ENCODE measurements at places on chromosomes 2 and 18. TPM values are rescaled to one million over a fixed set of nuclear protein-coding genes. Genes with fewer than 3 reads are reported as not detected.

GRCh38 chr2:124343827-124344498 lies 318.9 kb downstream of the CNTNAP5 start:
- no peaks in the 10 kb centered on the region for H3K36me3 ChIP-seq
- peak overlapping the region; percentile 36 for H3K27ac ChIP-seq
- DNase-seq = no peak
- H3K27me3 ChIP-seq = no peaks in the 10 kb centered on the region

DNA sequence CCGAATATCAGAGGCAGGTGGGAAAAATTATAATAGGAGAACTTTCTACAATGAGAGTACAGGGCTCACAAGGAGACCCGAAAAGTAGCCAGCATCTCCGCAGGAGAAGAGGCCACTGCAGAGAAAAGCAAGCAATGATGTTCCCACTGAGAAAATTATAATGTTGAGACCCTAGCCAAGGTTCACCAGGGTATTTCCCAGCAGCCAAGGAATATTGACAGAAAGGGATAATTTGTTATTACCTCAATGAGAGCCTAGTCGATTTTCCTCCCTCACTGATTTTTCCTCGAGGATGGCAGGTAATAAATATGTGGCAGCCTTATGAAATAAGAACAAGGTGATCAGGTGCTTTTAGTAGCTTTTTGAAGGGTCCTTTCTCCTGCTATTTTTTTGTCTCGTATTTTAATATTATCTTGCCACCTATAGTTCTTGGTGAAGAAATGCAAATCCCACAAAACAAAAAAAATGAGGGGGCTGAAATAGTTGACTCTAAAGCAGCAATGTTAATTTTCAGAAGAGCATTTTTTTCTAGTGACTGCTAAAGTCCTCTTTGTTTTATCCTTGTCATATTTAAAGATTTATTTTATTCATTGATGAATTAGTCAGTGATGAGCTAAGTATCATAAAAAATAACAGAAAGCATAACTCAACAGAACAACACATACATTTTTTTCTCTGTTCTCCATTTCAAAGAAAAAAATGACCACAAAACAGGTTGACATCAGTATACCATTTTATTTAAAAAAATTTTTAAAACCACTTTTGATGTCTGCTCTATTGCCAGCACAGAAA lies 215.4 kb downstream of the KCNE4 start:
- H3K27ac ChIP-seq = no peak overlapping the region
- no peak for DNase-seq
- H3K4me1 ChIP-seq = no peaks in the 10 kb centered on the region
- no peaks in the 10 kb centered on the region for H3K27me3 ChIP-seq

GRCh38 chr2:117936871-117937428 lies 76.9 kb downstream of the CCDC93 start:
- H3K27ac ChIP-seq = no peak overlapping the region
- DNase-seq = no peak
- no peaks in the 10 kb centered on the region for H3K4me1 ChIP-seq
- H3K4me3 ChIP-seq = no peak overlapping the region
- H3K27me3 ChIP-seq = no peaks in the 10 kb centered on the region
- peaks cover 5% of the 10 kb centered on the region for H3K36me3 ChIP-seq

GRCh38 chr2:138626148-138626547 lies 124.6 kb downstream of the SPOPL start:
- H3K36me3 ChIP-seq = no peaks in the 10 kb centered on the region
- no peaks in the 10 kb centered on the region for H3K27me3 ChIP-seq
- no peak overlapping the region for H3K4me3 ChIP-seq
- no peak for DNase-seq
- no peaks in the 10 kb centered on the region for H3K4me1 ChIP-seq
- no peak overlapping the region for H3K27ac ChIP-seq

GALNT13 gene
- 0.57 TPM for total RNA-seq

DNA sequence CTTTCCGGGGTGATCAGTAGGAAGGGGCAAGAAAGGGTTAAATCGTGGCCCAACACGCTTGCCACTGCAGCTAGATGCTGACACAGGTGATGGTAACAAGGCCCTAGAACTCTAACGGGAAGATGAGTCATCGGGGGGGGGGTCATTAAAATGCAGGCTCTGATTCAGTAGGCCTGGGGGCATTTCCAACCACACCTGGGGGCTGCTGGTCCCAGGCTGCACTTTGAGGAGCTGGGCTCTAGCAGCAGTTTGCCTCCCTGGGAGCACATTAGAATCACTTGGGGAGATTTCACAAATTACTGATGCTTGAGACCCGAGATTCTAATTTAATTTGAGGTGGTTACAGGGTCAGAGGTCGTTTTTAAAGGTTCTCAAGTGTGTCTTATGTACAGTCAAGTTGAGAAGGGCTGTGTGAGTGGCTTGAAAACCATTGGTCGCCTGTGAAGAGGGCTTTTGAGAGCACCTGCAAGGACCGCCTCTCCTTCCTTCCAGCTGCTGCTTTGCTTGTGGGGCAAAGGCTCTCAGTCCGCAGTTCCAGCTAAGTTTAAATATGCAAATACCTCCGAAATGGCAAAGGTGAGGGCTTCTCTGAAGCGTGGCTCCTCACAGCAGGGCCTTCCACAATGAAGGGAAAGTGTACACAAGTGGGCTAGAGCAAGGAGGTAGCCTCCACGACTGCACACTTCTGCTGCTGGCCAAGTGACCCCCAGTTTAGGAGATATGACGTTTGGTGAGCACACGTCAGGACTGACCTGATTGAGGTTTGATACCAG lies 128.0 kb upstream of the MSH6 start:
- H3K27me3 ChIP-seq = no peaks in the 10 kb centered on the region
- no peaks in the 10 kb centered on the region for H3K36me3 ChIP-seq
- H3K27ac ChIP-seq = no peak overlapping the region

RGPD4 gene
- not detected for total RNA-seq
